Stimulated activated CD4-positive, alpha-beta T cell treated with anti-CD3 and anti-CD28 coated beads, Interleukin-1b, Interleukin-23, amount 100 ng/mL, for 1 hour (primary cell): ENCODE measurements at places on chromosomes 5 and 9.

DNA sequence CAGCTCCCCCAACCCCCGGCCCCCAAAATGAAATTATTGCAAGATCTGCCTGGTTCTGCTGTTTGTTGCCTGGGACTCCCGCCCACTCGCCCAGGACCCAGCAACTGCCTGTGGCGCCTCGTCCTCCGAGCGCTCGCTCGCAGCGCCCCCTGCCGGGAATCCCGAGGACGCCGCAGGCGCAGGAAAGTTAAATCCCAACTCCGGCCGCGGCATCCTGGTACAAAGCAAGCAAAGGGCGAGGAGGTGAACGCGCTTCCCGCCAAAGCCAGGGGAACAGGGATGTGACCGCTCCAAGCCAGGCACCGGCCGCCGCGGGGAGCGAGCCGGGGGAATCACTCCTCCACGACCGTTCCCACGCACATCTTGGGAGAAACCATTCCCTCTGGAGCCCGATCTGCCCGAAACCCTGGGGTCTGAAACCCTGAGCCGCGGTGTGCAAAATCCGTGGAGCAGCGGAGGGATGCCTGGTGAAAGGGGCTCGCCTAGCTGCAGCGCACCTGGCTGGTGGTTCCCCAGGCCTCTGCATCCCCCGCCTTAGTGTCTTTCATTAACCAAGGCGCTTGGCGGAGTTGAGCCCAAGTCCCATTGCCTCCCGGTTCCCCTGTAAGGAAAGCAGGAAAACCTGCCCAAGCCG is 1.3 kb downstream of the SEMA5A start:
- no peak for DNase-seq

DNA sequence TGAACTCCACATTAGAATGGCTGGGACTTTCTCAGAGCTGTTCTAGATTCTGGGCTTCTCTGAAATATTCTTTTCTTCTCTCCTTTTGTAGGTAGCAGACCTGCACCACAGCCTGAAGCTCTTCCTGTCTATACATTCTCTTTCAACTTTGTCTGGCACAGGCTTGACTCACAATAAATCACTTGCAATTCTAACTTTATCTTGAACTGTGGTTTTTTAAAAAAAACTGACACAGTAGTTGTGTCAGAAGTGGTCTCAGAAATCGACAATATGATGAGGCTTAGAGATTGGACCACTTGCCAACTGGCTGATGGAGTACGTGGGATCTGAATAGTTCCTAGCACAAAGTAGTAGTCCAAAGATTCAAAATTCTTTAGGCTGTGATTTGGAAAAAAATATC is 24.1 kb upstream of the CDH9 start:
- DNase-seq, result no peak

GRCh38 chr9:110089681-110090370 is 118.1 kb downstream of the C9orf152 start:
- DNase-seq, result no peak

- DNase-seq, result no peak
Measured at GRCh38 chr9:130989891-130990290, 19.1 kb upstream of the LAMC3 start.

GRCh38 chr5:170115925-170116324 is 10.2 kb downstream of the FOXI1 start:
- no peak for DNase-seq

DNA sequence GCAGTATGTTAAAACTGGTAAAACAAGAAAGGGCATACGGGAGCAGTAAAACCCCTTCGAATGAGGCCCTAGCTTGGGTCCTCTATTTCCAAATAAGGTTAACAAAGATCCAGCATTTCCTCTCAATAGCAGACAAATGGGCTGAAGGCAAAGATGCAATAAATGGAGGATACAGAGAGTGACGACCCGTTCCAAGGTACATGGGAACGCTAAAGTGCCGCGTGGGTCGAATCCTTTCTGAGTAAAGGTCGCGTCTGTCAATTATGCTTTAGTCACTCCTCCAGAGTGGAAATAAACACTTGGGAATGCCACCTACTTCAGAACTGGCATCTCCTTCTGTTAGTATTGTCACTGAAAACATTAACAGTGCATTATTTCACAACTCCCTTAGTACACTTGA is 24.7 kb downstream of the ARL15 start:
- no peak for DNase-seq

DNA sequence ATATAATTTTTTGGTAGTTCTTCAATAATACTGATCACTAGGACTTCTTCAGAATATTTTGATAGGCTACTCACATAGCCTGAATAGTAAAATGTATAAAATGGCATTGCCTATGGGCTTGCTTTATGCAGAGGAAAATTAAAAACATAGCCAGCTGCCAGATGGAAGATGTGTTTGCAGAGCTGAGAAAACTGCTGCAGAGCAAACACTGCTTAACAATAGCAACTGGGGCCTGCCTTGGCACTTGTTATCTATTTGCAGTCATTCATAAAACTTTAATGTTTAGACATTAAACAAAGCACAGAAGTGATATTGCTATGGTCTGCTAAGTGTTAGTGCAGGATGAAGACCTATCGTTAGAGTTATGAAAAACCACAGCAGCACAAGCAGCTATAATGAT is 151.5 kb upstream of the SMC2 start:
- DNase-seq, result no peak

DNA sequence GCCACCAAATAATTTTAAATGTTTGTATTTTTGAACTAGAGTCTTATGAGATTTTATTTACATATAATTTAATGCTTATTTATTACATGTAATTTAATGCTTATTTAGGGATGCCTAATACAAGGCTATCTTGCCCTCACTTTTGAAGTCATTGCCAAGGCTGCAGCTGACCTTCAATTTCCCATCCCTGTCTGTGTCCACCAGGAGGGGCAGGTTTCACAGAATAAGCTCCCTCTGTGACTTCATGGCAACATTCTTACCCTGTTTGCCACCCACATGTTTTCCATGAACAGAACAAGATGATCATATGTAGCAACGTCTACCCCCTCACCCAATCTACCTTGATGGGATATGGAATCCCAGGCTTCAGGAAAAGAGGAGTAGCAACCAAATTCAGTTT is 27.0 kb downstream of the C5 start:
- no peak for DNase-seq

DNA sequence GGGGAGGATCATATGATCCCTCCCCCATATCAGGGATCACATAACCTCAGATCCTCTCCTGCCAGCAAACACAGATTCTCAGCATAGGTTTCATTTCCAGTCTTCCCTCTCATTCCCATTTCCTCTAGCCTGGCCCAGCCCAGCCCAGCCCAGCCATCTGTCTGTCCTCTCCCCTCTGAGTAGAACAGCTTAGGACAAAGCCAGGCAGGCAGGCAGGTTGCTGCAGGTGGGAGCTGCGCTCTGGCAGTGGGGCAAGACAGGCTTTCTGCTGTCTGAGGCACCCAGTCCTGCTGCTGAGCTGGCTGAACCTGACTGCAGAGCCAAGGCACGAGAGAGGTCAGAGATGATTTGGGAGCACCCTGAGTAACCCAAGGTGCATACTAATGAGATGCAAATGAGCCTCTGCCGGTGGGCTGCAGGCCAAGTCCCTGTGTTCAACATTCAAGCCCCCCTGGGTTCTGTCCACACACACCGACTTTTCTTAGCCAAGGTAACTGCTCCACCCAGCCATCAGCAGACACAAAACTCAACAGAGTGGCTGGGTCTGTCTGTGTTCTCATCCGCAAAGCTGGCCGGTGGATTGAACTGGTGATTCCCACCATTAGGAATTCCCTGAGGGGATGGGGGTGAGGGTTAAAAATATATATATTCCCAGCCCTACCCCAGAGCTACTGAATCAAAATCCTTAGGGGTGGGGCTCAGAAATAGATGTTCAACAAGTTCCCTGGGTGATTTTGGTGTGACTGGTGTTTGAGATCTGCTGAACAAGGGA is 9.1 kb downstream of the FAT2 start:
- DNase-seq, result no peak

DNA sequence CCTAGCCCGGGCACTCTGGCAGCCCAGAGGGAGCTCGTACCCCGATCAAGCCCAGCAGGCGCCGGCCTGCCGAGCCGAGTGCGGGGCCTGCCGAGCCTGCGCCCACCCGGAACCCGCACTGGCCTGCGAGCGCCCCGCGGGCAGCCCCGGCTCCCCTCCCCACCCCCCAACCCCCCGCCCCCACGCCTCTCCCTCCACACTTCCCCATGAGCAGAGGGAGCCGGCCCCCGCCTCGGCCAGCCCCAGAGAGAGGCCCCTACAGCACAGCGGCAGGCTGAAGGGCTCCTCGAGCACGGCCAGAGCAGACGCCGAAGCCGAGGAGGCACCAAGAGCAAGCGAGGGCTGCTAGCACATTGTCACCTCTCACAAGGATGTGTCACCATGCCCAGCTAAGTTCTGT is 36.2 kb upstream of the CCDC180 start:
- no peak for DNase-seq

DNA sequence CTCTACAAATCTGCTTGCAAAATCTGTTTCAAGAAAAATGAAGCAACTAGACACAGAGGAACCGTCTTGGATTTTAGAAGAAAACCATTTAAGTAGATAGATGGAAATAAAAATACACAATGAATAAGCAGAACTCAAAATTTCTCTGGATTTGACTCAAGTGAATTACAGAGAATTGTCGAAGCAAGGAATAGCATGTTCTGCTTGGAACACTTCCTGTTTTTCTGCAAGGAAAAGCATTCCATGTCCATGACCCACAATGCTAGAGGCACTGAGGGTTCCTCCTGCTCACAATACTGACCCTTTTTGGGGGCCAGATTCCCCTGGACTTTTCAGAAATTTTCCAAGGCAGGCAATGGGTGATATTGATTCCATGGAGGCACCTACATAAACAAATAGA is 29.8 kb downstream of the PRUNE2 start:
- DNase-seq, result no peak

DNA sequence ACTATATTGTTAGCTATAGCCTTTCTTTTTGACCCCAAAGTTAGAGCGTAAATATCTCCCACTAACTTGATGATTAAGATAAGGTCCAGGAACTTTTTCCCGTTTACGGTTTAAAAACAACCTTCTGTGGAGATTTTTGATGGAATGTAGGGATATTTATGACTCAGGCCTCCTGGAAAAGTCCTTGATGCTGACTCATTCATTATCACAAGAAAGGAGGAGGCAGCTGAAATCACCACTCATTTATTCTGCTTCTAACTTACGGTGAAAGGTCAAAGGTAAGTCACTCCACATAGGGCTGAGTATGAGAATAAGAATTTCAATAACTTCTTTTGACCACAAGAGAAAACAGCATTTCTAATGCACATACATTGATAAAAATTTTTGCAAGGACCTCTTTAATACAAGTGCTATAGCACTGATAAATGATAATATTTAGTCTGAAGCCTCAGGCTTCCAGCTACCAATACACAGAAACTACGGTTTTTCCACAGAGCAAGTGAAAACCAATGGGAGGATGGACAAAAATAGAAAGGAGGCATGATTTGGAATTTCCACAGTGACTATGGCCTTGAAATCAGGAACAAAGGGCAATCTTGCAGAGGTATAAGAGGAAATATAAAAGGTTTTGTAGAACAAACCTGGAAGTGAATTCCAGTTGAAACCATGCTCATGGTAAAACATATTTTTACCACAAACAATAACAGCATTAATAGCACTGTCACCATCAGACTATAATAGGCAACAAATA is 146.5 kb downstream of the PPP2R2B start:
- DNase-seq, result no peak

DNA sequence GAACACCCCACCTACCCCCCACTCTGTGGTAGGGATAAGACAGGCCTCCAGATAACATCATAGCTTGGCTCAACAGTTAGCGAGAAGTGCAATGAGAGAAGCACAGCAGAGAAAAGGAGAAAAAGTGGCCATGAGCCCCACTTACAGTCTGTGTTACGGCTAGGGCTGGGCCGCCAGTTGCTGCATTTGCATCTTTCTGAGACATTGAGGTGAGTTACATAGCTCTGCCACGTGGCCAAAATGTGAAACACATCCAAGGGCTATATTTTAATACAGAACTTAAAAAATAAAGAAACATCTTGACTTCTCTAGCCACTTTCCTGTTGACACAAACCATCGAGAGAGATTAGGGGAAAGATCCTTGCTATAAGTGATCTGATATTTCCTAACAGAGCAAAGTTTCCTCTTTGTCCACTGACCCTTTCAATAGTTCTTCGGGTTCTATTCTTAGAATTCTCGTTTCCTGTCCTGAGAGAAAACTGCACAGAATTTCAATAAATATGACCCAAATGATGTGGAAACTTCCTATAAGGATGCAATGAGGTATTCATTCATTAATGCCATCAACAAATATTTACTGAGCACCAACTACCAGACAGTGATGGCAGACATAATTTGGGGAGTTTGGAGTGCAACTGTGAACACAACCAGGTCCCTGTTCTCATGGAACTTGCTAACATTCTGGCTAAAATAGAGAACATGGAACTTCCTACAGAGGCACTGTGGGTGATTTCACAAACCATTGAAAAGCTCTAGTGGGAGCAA is 3.2 kb upstream of the TLE4 start:
- no peak for DNase-seq

GRCh38 chr9:78311886-78312524 is 15.1 kb downstream of the PSAT1 start:
- DNase-seq, result no peak

- no peak for DNase-seq
Measured at GRCh38 chr5:75612226-75612569, 945 bp downstream of the ANKDD1B start.

DNA sequence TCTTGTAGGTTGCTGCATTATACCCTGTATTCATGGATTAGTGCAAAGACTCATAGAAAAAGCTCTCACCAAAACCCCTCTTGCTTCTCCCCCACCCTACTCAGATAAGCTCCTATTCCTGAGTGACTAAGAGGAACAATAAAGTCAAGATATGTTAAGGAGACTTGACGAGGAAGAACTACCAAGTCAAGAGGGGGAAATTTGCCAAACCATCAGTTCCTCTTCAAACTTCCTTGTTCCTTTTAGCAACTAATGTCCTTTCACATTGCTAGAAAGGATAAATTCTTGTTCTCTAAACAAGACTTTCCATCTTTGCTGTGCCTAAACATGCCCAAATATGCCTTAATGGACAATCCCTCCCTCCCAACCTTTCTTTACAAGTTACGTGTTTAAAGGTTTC is 27.0 kb downstream of the CNOT8 start:
- no peak for DNase-seq

DNA sequence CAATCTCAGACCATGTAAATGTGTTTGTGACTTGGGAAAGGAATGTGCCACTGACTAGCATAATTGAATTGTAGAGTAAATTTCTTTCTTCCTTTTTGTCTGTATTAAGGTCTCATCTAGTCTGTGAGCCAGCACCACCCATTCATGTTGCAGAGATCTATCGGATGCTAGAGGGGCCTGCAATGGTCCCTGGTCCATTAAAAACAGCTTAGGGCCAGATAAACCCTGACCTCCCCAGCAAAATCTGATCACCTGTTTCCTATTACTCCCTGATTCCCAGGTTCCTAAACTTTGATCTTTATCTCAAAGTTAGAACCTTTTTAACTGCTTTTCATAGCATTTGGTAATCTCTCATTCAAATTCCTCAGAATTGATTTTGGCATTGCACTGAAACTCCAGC is 174.5 kb upstream of the POC5 start:
- DNase-seq, result no peak

DNA sequence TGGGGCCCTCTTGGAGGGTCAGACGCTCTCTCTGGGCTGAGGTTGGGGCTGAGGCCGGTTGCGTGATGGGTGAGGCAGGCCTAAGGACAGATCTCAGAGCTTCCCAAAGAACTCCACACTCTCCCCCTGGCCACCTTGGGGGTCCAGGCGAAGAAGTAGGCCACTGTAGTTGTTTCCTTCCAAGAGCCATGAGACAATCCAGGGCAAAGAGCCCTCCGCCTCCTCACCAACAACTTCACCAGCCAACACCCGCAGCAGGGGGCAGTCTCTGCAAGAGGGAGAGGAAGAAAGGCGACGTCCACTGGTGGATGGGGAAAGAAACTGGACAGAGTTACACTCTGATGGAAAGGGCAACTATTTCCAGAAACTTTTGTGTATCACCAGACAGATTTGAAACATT is 10.7 kb downstream of the SLC35A4 start:
- DNase-seq, result no peak
